GDM1 (cell line): ENCODE measurements at places on chromosomes 1 and 21.
A peak's percentile ranks its signal among the peaks of the same experiment; 100 is the strongest.

GRCh38 chr21:15446223-15446622 lies 283.6 kb upstream of the USP25 start:
- DNase-seq: peak; percentile 59

- no peak for DNase-seq
These were observed 35.1 kb upstream of the ERRFI1 start for GRCh38 chr1:8061210-8061609.

DNA sequence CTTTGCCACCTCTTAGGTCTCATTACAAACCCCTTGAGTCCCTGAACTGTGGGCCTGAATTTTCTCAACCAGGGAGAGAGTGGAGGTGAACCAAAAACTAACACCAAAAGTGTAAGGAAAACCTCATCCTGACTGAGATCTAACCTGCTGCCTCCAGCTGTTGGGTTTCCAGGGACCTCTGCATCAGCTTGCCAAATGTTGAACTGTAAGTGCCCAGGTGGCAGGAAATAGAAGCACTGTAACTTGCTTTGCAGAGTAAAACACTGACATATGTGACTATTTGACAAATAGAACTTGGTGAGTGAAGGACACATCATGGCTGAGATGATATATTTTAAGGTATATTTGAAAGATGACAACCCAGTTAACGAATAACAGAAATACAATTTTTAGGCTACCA lies 48.4 kb upstream of the NR5A2 start:
- no peak for DNase-seq

DNA sequence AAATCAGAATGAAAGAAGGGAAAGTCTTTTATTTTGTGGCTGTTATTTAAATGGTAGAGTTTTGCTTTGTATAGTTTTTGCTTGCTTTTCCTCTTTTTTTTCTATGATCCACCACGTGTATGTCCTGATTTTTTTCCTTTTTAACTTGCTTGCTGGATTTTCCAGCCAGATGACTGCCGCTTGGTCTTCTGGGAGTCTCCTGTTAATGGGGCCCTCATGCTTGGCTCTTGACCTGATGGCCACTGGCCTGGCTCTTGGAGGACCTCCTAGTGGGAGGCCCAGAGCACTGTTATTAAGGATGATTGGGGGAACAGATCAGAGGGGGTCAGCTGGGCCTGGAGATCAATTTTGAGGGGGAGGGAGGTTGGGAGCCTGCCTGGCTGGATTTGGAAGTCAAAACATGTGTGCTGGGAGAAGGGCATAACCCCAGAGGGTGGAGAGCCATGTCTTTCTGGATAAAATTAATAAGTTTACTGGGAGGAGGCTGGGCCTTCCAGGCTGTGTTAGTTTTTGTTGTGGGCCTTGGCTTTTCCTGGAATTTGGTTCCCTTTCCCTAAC lies 1.2 kb downstream of the FGGY start:
- no peak for DNase-seq

DNA sequence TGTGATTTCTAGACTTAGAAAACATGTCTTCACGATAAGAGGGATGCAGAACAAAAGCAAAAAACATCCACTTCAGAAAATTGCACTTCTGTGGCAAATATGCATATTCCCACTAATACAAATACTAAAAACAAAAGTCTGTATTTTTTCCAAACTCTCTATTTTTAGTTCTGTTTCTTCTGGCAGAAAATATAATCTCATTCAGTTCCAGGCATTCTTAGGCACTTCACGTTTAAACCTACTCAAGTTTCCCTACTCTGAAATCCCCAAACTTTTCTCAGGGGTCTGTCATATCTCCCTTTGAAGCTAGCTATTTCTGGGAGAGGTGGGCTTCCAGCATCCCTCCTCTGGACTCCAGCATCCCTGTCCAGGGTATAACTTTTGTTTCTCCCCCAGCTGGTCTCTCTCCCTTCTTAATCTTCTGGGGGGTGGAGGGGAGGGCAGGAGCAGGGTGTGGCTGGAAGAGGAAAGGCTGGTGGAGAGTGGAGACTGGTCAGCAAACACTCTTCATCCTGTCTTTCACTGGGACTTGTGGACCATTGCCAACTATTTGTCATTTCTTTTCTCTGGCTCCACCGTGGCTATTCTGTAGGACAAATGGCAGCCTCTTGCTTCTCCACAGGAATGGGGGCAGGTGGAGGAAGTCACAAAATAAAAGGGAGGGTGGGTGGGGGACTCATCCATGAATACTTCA lies 19.6 kb upstream of the NCF2 start:
- DNase-seq: no peak

- DNase-seq: no peak
These were observed 918.4 kb upstream of the ADAMTS5 start for GRCh38 chr21:27885296-27885711.

DNA sequence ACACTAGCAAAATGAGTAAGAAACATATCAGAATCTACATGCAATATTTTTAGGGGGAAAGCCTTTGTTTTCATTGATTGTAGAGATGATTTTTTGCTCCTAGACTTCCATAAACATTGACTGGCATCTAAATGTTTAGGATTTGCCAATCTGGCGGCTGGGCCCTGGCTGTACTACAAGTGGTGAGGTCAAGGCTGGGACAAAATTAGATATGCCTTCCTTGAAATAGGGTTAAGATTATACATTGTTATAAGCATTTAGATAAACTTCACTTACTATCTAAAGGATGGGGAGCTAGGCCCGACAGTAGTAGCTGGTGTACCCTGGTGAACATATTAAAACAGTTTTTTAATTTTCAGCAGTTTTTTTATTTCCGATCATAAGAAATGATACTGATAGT lies 5.2 kb downstream of the NFIA start:
- DNase-seq: no peak

- no peak for DNase-seq
These were observed 208.7 kb downstream of the PTPRU start for GRCh38 chr1:29444782-29445729.

- no peak for DNase-seq
These were observed 3.4 kb downstream of the DCST1 start for GRCh38 chr1:155037043-155037442.

DNA sequence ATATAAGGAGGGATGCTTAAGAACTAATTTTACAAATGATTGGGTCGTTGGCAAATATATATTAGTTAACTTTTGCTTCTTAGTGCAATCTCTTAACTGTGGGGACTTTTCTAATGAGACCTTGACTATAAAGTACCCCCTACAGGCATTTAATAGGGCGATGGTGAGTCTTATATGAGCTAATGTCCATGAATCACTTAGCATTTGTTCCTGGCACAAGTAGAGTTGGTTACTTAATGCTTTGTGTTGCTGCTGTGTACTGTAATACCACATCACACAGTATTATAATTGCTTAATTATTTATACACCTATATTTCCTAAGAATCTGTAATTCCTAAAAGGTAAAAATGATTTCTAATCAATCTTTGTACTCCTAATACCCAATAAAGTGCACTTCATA lies 25.3 kb upstream of the TMCO1 start:
- DNase-seq: no peak

GRCh38 chr1:66834926-66835325 lies 33.9 kb upstream of the INSL5 start:
- no peak for DNase-seq

GRCh38 chr1:179984942-179985341 lies 30.3 kb downstream of the CEP350 start:
- DNase-seq: no peak

- DNase-seq: no peak
These were observed 47.4 kb upstream of the ENAH start for GRCh38 chr1:225700164-225700821.

GRCh38 chr1:213513006-213513405 lies 462.0 kb downstream of the RPS6KC1 start:
- DNase-seq: no peak

GRCh38 chr1:222339376-222339947 lies 208.4 kb downstream of the HHIPL2 start:
- DNase-seq: no peak

- no peak for DNase-seq
These were observed 140.9 kb downstream of the DISC1 start for GRCh38 chr1:231767471-231767870.

DNA sequence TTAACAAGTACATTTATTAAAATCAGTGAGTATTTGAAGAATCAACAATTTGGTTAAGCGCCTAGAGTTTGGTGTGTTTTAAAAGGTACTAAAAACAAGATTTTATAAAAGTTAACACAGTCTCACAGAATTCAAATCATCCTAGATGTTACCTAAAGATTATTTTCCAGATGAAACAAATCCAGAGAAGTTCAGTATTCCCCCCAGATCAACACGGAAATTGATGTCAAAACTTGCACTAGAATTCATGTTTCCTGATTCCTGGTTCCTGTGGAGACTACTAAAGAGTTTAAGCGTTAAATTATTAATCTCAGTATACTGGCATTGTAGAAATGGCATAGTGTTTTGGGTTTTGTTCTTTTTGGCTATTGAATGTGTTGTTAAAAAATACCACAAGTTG lies 1.4 kb downstream of the PTBP2 start:
- DNase-seq: no peak

- no peak for DNase-seq
These were observed 3.1 kb downstream of the ACADM start for GRCh38 chr1:75727571-75727970.

DNA sequence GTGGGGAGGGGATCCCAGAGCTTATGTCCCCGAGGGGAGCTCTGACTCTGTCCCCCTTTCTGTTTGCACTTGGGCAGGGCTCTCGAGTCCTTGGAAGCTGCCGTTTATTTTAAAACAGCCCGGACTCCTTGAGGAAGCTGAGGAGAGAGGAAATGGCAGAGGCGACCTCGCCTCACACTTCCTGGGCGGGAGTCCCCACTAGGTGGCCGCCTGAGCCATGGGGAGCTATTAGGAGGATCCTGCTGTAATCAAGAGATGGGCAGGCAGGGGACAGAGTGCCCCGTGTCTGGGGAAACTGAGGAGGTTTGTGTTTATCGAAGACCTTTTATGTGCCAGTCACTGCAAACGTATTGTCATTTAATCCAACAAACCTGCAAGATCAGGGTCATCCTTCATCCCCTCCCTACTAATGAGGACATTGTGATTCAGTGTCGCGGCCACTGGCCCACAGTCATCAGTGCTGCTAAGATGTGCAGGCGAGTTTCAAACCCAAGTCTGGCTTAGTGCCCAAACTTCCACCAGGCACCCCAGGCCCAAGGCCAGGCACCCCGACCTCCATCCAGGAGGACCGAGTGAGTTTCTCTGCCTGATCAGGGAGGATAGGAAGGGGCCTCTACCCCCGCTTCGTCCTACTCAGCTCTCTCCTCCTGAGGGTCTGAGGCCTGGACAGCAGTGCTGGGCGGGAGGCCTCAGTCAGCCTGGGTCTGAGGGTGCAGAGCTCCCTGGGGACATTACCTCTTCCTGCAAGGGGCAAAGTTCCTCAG lies 316.9 kb upstream of the VAMP3 start:
- DNase-seq: no peak

GRCh38 chr1:63199706-63200335 lies 122.5 kb upstream of the FOXD3 start:
- DNase-seq: no peak

GRCh38 chr1:1073743-1074587 lies at the start of gene RNF223:
Gene RNF223 (minus strand): TSS chr1:1074306. CDS start chr1:1072566, 1,740 bp downstream.
- DNase-seq: no peak

GRCh38 chr1:55717111-55717510 lies 501.9 kb upstream of the USP24 start:
- no peak for DNase-seq

DNA sequence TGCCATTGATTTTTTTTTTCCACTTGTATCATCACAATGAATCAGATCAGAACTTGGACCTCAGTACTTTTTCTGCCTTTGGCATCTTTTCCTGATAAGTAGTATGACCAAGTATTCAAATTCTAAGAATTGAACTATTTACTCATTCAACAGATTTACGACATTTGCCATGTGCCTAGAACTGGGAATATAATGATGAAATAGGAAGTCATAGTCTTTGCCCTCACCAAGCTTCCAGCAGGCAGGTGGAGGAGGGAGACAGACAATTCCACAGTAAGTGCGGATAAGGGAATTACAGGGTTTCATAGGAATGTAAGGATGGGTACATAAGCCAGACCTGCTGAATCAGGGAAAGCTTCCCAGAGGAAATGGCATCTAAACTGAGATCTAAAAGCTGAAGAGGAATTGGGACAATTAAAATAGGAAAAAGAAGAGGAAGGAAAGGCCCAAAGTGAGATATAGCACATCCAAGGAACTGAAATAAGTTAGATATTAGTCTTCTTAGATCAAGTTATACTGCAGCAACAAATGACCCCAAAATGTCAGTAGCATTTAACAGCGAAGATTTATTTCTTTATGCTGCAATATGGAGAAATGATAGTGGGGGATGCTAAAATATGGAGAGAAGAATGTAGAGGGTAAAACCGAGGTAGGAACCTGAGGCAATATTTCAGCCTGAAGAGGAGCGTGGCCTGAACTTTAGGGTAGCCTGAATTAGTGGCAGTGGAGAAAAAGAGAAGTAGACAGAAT lies 5.3 kb upstream of the DDX59 start:
- DNase-seq: no peak

- no peak for DNase-seq
These were observed 18.2 kb upstream of the FMO4 start for GRCh38 chr1:171295821-171296220.

DNA sequence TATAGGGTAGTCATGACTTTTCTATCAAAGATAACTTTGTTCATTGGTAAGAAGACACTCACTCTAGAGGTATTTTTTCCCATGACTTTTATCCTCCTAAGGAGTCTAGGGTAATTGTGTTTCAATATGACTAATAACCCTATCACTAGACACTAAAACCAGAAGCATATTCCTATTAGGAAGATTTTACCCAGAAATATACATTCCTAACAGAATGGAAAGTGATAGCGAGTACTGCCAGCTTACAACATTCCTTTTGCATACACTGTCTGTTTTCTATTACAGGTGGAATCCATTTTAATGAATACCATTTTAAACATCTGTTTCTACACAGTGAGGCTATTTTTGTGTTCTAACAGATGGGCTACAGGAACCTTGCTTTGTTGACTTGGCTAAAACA lies 31.4 kb upstream of the C1orf185 start:
- no peak for DNase-seq

DNA sequence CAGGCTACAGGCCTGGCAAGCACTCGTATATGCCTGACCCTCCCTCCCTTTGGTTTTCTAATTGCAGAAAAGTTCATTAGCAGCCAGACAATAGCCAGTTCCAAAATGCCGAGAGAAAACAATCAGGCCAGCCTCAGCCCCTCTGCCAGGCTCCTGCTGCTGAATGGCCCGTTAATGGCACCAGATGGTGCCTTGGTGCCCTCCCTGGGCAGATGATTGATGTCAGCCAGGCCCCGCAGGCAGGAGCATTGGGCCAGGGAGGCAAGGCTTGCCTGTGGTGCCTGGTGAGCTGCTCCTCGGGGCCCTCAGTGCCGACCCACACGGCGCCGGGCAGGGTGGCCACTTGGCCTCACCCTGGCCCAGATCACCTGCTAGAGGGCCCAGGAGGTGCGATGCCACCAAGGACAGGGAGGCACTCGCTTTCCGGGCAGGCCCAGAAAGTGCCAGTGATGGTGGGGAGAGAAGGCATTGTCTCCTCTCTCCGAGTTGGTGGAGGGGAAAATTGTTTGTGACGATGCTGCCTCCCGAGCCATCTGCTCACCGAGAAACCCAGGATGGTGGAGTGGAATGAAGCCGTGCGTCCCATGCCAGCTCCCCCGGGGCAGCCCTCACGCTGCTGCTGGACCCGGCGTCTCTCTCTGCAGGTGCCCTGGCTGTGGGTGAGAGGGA lies 28.1 kb downstream of the QSOX1 start:
- DNase-seq: no peak
